ENCODE measurements at places on chromosomes 3 and 15.

- ATAC-seq: no peak
Observed at GRCh38 chr15:38829086-38829485, 264.5 kb upstream of the RASGRP1 start.

DNA sequence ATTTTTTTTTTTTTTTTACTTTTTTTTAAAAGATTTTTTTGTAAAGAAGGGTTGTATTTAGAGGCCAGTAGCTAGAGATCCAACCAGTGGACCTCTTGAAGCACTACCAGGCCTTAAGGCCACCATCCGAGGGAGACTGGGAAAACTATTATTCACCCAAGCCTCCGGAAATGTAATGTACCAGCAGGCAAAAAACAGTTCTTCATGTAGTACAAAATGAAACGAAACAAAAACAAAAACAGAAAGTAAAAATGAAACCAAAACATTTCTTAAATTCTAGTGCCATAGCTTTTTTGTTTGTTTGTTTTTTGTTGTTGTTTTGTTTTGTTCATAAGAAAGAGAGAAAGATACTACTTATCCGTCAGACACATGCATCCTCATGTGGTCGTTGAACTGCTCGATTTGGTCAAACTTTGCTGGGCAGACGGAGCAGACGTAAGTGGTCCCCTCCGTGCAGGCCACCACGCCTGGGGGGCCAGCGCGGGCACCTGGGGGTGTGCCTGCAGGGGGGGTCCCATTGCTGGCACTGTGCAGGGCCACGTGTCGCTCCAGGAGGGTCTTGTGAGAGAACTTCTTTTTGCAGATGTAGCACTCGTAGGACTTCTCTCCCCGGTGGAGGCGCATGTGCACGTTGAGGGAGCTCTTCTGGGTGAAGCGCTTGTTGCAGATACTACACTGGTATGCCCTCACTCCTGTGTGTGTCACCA, 45.0 kb downstream of the TIGIT start:
- peak; percentile 33 for ATAC-seq

GRCh38 chr3:183411216-183411922, 17.1 kb downstream of the MCF2L2 start:
- ATAC-seq: no peak

DNA sequence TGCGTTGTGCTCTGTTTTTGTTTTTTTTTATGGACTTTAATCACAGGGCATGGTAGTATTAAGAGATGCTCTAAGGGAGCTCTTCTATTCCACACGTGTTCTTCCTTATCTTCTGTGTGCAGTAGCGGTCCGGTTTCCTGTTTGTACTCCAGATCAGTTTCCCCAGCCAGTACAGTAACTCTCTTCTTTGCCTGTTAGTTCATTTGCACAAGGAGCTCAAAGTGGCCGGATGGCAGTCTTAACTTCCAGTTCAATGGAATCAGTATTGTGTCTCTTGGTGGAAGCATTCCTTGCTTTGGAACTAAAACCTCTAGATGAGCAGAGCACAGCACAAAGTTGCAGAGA, 122.0 kb downstream of the KLF13 start:
- ATAC-seq: no peak

GRCh38 chr3:123883701-123884202, 380 bp downstream of the MYLK start:
- ATAC-seq: no peak

DNA sequence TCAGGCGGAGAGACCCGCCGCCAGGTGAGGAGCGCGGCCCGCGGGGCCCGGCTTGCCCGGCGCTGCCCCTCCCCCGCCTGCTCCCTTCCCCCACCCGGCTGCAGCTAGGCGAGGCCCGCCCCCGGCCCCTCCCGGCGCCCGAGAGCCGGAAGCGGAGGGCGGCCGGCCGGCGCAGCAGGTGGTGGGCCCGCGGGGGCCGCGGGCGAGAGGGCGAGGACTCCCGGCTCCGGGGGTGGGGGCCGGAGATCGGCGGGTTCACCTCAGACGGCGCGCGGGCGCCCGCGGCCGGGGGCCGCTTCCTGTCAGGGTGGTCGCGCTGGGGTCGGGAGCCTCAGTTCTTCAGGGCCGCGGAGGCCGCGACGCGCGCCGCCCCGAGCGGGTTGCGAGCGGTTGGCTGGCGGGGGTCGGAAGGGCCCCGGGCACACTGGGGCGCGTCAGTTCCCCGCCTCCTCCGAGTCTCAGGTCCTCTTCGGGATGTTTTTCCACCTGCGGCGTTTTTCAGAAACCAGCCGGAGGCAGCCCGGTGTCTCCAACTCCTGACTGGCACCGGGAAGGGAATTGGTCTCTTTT, 395 bp downstream of the ZFAND6 start:
- peak; percentile 67 for ATAC-seq

- ATAC-seq: peak; percentile 88
Observed at GRCh38 chr3:183349421-183350157, 78.8 kb downstream of the MCF2L2 start.

DNA sequence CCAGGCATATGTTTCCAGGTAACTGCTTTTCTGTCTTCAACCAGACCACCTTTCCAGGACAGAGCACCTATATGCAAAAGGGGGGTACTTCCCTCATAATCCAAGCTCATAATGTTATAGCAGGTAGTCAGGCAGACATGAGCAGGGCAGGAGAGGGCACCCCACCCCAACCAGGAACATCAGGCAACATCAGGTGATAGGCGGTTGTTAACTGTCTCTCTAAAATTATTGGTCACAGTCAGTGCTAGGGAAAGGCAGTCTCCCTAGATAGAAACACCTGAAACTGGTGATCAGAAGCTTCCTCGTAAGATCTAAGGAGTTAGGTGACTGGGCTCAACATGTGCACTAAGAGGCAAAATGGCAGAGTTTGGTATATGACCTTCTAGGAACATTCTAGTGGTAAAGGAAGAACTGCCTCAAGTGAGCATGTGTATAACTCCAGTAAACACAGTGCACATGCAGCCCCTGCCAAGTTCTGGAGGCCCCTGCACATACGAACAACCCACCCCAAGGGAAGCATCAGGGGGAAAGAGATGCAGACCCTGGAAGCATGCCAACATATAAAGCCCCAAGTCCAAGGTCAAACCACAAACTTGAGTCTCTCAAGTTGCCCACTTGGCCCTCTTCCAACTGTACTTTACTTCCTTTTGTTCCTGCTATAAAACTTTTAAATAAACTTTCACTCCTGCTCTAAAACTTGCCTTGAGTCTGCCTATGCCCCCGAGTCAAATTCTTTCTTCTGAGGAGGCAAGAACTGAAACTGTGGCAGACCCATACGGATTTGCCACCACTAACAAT, 270.9 kb downstream of the ULK4 start:
- no peak for ATAC-seq

DNA sequence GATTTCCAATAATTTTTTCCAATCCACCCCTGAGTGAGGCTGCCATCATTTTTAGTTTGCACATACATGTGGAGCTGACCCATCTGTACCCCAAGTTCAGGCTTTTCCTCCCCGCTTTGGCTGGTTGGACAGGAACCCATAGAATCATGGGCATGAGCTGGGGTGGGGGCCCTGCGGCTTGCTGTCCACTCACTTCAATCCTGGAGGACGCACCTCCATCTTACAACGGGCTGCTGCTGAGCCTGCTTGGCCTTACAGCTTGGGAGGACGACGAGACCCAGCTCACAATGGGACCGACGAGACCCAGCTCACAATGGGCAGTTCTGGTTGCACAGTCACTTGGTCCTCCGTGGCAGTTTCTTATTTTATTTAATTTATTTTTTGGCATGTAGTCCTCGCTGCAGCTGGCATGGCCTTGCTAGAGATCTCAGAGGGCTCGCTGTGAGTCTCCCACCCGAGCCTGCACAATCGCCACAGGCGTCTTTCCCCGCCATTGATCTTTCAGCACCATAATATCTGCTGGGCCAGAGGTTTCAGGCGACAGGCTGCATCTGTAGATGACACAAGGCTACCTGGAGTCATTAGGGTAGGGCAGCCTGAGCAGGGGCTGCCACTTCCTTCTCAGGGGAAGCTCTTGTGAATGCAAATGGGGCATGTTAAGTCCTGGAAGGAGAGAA, 19.6 kb upstream of the EPHB3 start:
- no peak for ATAC-seq

GRCh38 chr15:85615930-85616329, 178.8 kb downstream of the KLHL25 start:
- ATAC-seq: no peak

DNA sequence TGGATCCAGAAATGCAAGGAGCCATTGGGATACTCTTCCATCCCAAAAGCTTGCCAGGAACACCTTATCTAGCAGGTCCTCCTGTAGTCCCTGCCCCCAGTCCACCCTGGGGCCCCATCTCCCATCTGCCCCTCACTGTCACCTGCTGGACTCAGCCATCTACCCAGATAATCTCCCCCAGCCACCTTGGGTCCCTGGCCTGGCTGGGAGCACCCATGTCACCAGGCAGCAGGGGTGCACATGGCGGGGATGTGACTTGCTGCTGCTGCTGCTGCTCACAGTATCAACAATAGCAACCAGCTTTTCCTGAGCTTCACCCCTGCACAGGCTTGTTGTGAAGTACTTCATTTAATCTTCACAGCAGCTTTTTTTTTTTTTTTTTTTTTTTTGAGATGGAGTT, 12.6 kb downstream of the PTH1R start:
- no peak for ATAC-seq
